ENCODE measurements at places on chromosomes 3 and 15. TPM values are rescaled to one million over a fixed set of nuclear protein-coding genes. Genes with fewer than 3 reads are reported as not detected.

GRCh38 chr3:120559242-120560061, 36.7 kb upstream of the NDUFB4 start:
- peaks cover 9% of the 10 kb centered on the region for H3K27me3 ChIP-seq
- peak overlapping the region; percentile 51 for H3K27ac ChIP-seq
- no peak for DNase-seq
- H3K4me1 ChIP-seq: peaks cover 12% of the 10 kb centered on the region

- DNase-seq: peak; percentile 74
- H3K4me1 ChIP-seq: no peaks in the 10 kb centered on the region
- no peak overlapping the region for H3K27ac ChIP-seq
- no peaks in the 10 kb centered on the region for H3K27me3 ChIP-seq
- H3K36me3 ChIP-seq: peaks cover 4% of the 10 kb centered on the region
- H3K4me3 ChIP-seq: no peak overlapping the region
Observed at GRCh38 chr3:128226795-128227395, 73.6 kb downstream of the EEFSEC start.

DNA sequence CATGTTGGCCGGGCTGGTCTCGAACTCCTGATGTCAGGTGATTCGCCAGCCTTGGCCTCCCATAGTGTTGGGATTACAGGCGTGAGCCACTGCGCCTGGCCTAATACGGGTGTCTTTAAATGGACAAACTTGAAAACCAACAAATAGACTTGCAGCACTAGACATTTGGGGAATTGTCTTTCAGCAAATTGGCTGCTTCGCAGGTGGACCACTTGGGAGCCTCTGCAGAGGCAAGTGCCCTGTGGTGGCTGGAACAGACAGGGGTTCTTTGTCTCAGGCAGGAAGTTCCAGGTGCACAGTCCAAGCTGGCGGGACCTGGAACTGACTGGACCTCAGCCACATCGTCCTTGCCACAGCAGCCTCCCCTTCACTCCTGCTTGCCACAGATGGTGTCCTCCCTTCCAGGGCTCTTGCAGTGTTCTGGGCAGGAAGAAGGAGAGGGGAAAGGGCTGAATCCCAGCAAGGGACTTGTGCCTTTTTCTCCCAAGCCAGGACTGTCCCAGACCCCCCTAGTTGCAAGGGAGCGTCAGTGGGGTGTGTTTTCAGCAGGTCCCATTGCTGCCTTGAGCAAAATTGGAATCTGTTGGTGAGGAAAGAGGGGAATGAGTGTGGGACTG, 94.3 kb downstream of the TBC1D2B start:
- no peak overlapping the region for H3K4me3 ChIP-seq
- no peaks in the 10 kb centered on the region for H3K36me3 ChIP-seq
- no peaks in the 10 kb centered on the region for H3K4me1 ChIP-seq
- DNase-seq: no peak
- no peak overlapping the region for H3K27ac ChIP-seq
- H3K27me3 ChIP-seq: peaks cover 4% of the 10 kb centered on the region

The LPCAT4 gene
- total RNA-seq: 63.9 TPM

DNA sequence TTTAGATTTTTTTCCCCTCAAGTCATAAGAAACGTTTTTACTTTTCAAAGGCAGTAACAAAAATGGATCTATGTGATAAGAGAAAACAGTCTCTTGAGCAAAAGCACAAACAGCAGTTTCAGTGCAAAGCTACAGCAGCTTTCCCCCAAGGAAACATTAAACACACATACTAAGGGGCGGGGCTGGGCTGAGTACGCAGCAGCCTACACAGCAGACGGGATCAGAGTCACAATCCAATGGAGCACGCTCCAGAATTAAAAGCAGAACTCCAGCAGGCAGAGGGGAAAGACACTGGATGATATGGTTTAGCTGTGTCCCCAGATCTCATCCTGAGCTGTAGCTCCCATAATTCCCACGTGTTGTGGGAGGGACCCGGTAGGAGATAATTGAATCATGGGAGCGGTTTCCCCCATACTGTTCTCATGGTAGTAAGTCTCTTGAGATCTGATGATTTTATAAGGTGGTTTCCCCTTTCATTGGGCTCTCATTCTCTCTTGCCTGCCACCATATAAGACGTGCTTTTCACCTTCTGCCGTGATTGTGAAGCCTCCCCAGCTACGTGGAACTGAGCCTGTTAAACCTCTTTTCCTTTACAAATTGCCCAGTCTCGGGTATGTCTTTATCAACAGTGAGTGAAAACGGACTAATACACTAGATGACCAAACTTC, 116.2 kb upstream of the SLCO3A1 start:
- no peak overlapping the region for H3K27ac ChIP-seq
- peaks cover 20% of the 10 kb centered on the region for H3K27me3 ChIP-seq
- no peak for DNase-seq
- H3K36me3 ChIP-seq: no peaks in the 10 kb centered on the region

DNA sequence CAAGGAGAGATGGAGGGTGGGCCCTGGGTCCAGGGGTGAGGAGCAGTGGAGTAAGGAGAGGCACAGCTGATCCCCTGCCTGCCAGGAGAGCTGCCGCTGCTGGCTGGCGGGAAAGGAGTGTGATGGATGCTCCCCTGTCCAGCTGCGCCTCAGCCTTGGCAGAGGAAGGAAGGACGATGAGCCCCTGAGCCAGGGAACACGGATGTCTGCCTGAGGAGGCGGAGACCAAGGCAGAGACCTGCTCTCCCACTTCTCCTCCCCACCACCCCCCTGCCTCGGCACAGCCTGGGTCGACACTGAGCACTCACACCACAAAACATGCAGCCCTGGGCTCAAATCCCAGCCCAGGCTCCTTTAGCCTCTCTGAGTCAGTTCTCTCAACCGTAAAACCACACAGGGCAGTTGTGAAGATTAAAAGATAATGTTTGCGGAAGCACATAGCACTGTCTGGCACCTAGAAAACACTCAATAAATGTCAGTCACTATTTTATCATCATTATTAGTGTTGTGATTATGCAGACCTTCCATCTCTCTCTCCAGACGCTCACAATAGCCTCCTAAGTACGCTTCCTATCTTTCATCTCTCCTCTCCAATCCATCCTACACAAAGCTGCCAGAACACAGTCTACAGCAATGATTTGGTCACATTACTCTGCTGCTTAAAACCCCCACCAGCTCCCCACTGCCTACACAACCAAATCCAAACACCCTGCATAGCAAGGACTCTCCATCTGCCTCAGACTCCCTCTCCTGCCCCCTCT, 52.2 kb downstream of the SEMA5B start:
- H3K36me3 ChIP-seq: no peaks in the 10 kb centered on the region
- H3K4me3 ChIP-seq: peak overlapping the region; percentile 53
- peak; percentile 64 for DNase-seq
- H3K27ac ChIP-seq: no peak overlapping the region

- H3K27me3 ChIP-seq: peaks cover 89% of the 10 kb centered on the region
- no peaks in the 10 kb centered on the region for H3K4me1 ChIP-seq
- peaks cover 6% of the 10 kb centered on the region for H3K36me3 ChIP-seq
- DNase-seq: no peak
- H3K27ac ChIP-seq: no peak overlapping the region
Observed at GRCh38 chr15:96342406-96343112, 12.1 kb downstream of the NR2F2 start.

GRCh38 chr15:24067733-24068501, 380.8 kb upstream of the NDN start:
- no peaks in the 10 kb centered on the region for H3K4me1 ChIP-seq
- no peak overlapping the region for H3K27ac ChIP-seq
- H3K4me3 ChIP-seq: no peak overlapping the region

The NOX5 gene
- total RNA-seq: not detected

DNA sequence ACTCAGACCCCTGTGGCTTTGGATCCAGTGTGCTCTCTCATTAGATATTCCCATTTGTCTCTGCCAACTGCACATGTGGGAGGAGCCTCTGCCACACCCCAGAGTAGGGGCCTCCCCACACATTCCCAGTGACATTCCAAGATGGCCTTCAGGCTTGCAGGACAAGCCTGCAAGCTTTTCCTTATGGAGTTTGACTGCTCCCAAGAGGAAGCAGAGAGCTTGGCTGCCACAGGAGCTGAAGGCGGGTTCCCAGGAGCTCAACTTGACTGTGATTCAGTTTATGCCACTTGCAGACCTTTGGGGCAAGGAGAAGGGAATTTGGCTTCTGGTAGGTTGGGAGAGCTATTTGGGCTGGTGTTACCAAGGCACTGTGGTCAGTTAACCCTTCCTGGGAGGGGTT, 22.5 kb upstream of the EPHB1 start:
- no peak for DNase-seq
- no peaks in the 10 kb centered on the region for H3K36me3 ChIP-seq
- H3K27ac ChIP-seq: no peak overlapping the region
- peaks cover 8% of the 10 kb centered on the region for H3K4me1 ChIP-seq
- peaks cover 9% of the 10 kb centered on the region for H3K27me3 ChIP-seq
- H3K4me3 ChIP-seq: no peak overlapping the region

- peaks cover 10% of the 10 kb centered on the region for H3K27me3 ChIP-seq
- no peaks in the 10 kb centered on the region for H3K36me3 ChIP-seq
- H3K4me3 ChIP-seq: no peak overlapping the region
- H3K4me1 ChIP-seq: peaks cover 4% of the 10 kb centered on the region
- H3K27ac ChIP-seq: peak overlapping the region; percentile 40
Observed at GRCh38 chr3:23751212-23751723, 54.5 kb upstream of the UBE2E1 start.

The FETUB gene
- total RNA-seq: not detected

GRCh38 chr3:44958386-44958785, 17.6 kb downstream of the ZDHHC3 start:
- H3K27me3 ChIP-seq: no peaks in the 10 kb centered on the region
- no peak overlapping the region for H3K27ac ChIP-seq
- H3K4me3 ChIP-seq: no peak overlapping the region
- H3K36me3 ChIP-seq: peaks cover 6% of the 10 kb centered on the region
